ENCODE measurements at places on chromosomes 3 and 15.

DNA sequence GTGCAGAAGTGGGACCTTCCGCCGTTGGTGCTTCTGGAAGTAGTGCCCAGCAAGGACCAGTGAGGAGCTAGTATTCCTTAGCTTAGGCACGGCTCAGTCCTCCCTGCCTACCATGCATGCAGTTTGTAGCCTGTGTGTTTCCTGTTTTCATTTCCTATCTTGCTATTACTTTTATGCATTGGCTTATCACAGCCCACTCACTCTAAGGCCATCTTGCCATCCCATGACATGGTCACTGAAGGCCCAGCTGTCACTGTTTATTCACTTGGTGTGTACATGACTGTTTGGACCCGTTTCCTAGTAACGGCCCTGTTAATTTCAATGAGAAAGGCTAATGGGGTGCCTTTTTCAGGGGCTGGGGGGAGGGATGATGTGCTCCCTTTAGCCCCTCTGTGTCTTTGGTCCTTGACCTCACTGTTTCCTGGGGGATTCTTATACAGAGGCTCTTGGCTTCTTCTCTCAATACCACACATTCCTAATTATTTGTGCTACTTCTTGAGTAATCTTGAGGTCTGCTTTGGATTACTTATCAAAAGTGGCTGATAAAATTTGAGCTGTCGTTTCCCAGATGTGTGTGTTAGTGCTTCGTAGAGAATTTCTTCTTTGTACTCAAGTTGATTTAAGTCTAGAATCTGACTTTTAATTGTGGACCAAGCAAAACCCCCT, 24.5 kb upstream of the TRAK1 start:
- DNase-seq = no peak

DNA sequence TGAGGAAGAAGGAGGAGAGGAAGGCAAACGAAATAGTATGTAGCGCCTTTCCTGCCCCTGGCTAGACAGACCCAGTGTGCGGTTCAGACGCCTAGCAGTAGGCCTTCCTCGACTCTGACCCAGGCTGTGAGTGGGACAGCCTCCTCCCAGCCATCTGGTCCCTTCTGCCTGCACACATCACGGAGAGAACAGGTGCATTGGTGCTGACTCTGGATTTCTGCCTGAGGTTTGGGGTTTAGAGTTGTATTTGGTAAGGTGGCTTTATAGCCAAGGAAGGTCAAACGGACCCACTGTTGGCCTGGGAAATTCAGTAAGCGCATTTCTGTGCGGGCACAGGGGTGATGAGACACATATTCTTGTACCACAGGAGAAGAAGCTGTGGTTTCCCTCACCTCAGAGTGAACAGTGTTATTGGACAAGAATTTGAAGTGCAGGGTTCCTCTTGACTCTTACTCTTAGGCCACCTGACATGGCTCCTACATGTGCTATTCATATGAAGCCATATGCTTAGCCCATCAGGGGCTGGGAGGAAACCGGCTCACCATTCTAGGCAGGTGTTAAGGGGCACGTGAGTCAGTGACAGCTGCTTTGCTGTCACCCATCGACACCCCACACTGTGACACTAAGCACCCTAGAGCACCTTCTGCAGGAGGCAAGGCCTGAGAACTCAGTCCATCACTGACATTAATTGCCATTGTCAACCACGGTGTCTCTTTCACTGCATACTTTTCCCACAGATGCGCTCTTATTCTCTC, 143.3 kb downstream of the CHDH start:
- DNase-seq = no peak

DNA sequence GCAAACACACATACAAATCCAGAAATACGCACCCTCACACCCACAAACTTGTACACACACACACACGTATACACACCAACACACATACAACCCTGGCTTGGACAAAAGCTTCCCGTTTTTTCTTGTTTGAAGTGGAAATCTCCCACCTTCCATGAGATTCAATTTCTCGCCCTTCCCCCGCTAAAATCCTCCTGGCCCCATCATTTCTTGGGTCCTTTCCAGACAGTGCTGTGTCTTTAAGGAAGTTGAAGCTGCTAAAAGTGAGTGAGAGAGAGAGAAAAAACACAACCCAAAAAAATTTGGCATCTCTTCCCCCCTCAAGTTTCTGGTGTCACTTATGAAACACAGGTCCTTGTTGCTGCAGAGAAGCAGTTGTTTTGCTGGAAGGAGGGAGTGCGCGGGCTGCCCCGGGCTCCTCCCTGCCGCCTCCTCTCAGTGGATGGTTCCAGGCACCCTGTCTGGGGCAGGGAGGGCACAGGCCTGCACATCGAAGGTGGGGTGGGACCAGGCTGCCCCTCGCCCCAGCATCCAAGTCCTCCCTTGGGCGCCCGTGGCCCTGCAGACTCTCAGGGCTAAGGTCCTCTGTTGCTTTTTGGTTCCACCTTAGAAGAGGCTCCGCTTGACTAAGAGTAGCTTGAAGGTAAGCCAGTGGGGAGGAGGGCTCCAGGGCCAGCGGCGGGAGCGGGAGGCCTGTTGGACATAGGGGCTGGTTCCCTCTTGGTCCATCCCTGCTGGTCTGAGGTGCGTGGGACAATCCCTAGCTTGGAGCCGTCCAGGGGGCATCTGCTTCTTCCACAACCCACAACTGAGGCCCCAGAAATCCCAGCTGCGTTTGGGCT, at the start of gene ISLR:
ISLR (plus strand) TSS at position 331 of the 839 bp plus-strand sequence. CDS start 1,149 bp downstream, outside the sequence.
- no peak for DNase-seq

DNA sequence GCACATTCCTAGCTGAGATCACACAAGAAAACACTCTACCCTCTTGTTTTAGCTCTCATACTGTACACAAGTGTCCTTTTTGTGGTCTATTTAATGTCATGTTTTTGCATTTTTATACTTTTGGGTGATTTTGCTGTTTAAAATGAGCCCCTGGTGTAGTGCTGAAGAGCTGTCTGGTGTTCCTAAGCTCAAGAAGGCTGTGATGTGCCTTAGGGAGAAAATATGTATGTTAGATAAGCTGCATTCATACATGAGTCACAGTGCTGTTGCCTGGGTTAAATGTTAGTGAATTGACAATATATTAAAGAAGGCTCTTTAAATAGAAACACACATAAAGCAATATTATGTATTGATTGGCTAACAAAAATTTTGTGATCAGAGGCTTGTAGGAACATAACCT, 387.4 kb upstream of the C2CD4B start:
- no peak for DNase-seq

DNA sequence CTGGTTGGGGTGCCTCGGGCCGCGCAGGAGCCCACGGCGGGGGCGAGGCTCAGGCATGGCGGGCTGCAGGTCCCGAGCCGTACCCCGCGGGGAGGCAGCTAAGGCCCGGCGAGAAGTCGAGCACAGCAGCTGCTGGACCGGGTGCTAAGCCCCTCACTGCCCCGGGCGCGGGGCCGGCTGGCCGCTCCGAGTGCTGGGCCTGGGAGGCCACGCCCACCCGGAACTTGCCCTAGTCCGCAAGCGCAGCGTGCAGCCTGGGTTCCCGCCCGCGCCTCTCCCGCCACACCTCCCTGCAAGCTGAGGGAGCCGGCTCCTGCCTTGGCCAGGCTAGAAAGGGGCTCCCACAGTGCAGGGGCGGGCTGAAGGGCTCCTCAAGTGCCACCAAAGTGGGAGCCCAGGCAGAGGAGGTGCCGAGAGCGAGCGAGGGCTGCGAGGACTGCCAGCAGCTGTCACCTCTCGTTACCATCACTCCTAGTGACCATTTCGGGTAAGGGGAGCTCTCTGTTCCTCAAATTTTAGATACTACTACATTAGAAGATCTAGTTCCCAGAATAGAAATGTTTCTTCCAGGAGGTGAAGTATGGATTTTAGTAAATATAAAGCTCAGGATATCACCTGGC, 417.0 kb upstream of the AGTR1 start:
- DNase-seq = no peak

GRCh38 chr3:175307642-175308041, 448.5 kb downstream of the NAALADL2 start:
- DNase-seq = no peak

- DNase-seq = no peak
Observed at GRCh38 chr3:170741756-170742529, 128.1 kb downstream of the RPL22L1 start.

GRCh38 chr15:37981775-37982174, 47.3 kb downstream of the TMCO5A start:
- no peak for DNase-seq

DNA sequence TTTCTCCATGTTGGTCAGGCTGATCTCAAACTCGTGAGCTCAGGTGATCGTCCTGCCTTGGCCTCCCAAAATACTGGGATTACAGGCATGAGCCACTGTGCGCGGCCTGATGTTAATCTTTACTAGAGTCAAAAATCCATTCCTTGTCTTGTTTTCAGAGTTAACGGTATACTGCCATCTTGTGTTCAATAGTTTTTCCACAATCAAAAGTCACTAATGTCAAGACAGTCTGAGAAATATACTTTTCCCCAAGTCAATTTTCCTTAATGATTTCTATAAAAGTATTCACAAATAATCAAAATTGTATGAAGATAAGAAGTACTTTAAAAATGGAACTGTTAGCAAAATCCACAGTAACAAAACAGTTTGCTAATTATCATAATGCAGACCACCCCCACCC, 8.5 kb downstream of the CRBN start:
- peak; percentile 33 for DNase-seq

DNA sequence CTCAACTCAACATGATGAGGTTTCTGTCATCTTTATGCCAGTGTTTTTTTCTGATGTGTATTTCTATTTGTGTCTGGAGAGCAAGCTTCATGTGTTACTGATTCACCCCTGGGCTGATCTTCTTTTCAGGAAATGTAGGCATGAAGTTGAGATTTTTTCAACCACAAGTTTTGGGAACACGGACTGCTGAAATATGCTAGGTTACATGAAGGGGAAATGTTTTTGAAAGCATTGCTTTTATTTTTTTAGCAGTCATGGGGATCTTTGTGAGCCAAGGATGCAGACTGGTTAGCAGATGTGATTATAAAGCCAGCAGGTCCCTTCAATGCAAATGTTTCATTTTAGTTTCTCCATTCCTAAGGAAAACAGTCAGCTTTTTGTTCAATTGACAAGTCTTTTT, 219.3 kb upstream of the COL8A1 start:
- no peak for DNase-seq

- no peak for DNase-seq
Observed at GRCh38 chr3:38210141-38210757, 44.9 kb downstream of the OXSR1 start.

- DNase-seq = no peak
Observed at GRCh38 chr15:80003171-80003570, 32.2 kb upstream of the BCL2A1 start.

DNA sequence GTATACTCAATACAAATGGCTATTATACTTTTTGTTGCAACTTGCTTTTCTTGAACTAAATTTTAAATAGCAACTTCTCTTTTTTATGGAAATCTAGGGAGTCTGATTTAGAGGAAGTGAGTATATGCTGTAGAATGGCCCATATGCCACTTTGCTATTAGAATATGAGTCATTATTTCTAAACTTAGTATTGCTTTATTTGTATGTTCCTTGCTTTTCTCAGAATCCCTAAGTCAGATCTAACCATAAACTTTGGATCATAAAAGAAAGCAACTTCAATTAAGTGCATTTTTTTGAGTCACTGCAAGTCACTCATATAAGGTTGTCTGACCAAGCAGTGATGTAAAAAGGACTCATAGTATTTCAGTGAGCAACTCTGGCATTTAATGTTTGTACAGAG, 17.5 kb upstream of the SPTSSB start:
- DNase-seq = no peak

DNA sequence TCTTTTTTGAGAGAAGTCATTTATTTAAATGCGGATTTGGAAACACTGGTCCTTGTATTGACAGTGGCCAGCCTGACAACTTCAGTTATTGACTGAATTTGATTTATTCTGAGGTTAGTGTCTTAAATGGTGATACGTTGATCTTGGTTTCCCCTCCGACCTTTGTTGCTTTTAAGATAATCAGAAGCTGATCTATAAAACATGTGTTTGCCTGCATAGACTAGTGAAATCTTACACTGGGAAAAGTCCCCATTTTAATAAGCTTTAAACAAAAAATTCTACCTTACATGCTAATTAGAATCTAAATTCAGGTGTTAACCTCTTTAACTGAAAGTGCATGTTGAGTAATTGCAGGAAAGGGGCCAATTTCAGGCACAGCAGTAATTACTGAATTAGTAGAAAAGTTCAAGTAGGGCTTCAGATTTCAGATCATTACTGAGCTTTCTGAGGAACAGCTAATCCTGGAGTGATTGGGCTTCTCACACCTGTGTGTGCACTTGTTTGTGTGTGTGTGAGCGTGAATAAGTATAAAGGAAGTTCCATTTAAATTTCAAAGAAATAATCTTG, 221.4 kb downstream of the SOX2 start:
- no peak for DNase-seq

- DNase-seq = no peak
Observed at GRCh38 chr3:173397161-173398110, at the start of gene NLGN1. Gene NLGN1, plus strand, starts transcription at chr3:173397744.

GRCh38 chr15:66774001-66774814, 72.2 kb downstream of the SMAD6 start:
- peak; percentile 56 for DNase-seq

DNA sequence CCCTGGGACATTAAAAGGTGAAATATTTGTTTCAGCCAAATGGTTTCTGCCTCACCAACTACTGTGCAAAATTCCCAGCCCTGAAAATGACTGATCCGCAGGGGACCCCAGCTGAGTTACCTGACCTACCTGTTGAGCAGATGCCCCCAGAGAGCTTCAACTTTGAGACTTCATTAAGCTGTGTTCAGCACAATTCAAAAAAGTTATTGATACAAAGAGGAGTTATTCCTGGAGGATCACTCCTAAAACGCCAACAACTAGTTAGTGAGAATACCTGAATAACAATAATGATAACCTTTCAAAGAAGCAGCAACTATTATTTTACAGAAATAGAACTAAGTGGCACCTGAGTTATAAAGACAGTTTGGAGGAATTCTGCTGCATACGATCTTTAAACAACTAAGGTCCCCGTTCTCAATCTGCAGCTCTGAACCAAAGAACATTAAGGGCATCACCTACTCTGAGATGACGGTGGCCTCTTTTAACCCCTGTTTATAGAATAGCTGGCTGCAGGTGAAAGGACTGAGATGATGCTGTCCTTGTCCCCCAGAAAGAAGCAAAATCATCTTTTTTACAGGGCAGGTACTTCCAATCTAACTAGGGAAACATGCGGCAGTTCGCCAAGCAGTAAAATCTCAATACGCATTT, 659 bp downstream of the GADL1 start:
- no peak for DNase-seq

- no peak for DNase-seq
Observed at GRCh38 chr3:160200353-160200752, 24.9 kb upstream of the C3orf80 start.

GRCh38 chr15:25556136-25556535, 117.3 kb upstream of the UBE3A start:
- no peak for DNase-seq

GRCh38 chr3:16928386-16929132, 43.8 kb downstream of the PLCL2 start:
- DNase-seq = no peak

DNA sequence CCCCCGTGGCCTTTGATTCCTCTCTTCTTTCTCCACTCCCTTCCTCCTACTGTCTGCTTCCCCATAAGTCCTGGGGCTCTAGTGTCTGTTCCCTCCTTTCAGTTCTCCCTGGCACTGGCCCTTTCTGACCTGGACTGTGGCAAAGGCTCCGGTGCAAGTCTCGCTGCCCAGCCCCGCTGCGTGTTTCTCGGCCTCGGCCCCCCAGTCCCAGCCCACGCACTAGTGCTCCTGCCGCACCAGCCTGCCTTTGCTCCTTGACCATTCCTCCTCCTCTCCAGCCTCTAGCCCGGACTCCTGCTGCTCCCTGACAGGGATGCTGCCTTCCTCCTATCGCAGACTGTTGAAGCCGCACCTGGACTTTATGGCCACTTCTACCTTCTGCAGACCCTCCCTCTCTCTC, 2.1 kb downstream of the TM6SF1 start:
- DNase-seq = no peak

All from activated T-cell treated with anti-CD3 and anti-CD28 coated beads, Interleukin-2, amount 50 U/mL, for 1 hour (primary cell).